ENCODE measurements at places on chromosomes 11 and 22.

- DNase-seq, result no peak
Observed at GRCh38 chr11:126687477-126687876, 313.1 kb downstream of the KIRREL3 start.

- DNase-seq, result no peak
Observed at GRCh38 chr22:27876684-27877083, 42.4 kb downstream of the PITPNB start.

DNA sequence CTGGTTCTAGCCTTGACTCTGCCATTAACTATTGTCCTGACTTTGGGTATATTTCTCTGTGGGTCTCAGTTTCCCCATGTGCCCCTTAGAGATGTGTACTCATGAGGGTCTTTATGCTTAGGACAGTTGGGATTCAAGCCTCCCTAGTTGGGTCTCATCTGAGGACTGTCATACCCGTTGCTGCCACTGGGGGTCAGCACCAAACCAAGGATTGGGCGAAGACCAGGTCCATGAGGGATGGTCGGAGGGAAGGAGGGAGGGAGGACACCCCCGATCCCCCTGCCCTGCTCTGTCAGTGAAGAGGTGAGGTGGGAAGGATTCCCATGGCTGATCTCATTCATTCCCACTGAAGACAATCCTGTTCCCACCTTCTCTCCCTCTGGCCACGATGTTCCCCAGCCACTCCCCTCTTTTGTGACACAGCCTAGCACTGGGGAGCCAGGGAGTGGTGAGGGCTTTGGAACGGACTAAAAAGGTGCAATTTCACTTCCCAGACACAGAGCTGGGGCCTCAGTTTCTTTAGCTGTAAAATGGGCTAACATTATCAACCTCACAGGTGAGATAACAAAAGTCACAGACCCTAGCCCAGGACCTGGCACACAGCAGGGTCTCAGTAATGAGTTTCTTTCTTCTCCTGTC lies 12.4 kb upstream of the KLHL35 start:
- peak; percentile 80 for DNase-seq

DNA sequence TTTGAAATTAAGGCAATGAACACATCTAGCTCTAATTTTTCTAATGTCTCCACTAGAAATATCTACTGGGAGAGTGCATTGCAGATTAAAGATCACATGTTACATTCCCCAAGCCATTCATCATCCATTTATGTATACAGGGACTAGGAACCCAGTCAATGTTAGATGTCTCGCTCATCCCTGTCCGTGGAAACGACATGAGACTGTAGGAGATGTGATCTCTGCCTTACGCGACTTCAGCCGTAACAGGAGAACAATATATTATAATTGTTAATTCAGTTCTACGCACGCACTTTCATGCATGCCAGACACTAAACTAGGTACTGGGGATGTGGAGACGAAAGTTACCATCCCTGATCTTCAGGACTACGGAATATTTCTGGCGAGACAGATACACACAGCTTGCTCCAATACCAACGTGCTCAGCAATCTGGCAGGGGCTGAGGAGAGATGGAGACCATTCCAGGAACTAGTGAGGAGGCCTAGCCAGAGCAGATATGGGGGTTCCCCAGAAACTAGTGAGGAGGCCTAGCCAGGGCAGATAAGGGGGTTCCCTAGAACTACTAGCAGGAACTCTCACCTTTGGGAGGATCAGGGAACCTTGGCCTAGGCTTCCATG lies 706 bp downstream of the DCPS start:
- no peak for DNase-seq

GRCh38 chr11:117877120-117877784 lies 794 bp upstream of the FXYD6 start:
- no peak for DNase-seq

GRCh38 chr11:128728767-128729587 lies 35.1 kb downstream of the FLI1 start:
- no peak for DNase-seq

DNA sequence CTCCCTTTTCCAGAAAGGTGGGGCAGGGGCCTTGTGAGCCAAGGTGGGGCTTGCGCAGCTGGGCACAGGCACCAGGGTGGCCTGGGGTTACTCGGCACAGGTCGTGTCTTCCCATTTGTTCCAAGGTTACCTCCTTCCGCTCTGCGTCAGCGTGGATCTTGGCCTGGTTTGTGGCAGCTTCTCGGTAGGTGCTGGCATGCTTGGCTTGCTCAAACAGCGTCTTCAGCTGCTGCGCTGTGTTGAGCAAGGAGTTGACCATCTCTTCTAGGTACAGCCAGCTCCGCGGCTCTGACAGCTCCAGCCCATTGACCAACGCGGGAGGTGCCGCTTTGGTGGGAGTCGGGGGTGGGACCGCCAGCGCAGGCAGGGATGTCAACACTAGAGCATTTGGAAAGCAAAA lies 20.6 kb downstream of the DEAF1 start:
- DNase-seq, result no peak

GRCh38 chr11:116895048-116895757 lies 57.8 kb upstream of the APOA1 start:
- DNase-seq, result no peak

GRCh38 chr11:33376331-33377310 lies 119.4 kb downstream of the HIPK3 start:
- no peak for DNase-seq

GRCh38 chr22:19579880-19580279 lies 55.7 kb upstream of the CLDN5 start:
- no peak for DNase-seq

DNA sequence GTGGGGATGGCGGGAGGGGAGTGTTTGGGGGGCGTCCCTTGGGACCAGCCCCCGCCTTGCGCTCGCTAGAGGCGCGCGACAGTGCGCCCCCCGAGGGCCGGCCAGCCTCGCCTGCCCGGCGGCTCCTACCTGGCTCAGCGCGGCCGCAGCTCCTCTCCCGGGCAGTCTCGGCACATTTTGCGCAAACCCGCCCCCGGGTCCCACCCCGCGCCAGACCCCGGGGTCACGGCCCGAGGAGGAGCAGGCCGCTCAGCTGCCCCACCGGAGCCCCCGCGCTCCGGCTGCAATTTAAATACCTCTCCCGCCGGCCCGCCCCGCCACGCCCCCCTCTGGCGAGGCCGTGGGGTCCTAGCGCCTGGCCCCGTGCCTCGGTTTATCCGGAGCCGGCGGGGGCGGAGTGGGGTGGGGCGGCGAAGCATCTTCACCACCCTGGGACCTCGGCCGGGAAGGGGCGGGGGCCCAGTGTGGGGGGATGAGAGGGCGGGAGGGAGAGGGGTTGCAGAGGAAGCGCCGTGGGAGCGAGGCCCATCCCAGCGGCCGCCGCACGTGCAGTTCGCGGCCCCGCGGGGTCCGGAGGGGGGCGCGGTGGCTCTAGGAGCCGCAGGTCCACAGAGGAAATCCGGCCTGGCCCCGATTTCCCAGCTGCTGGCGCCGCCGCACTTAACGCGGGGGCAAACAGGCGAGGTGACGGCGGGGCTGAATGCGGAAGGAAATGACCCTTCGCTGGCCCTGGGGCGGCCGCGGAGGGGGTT lies at the start of gene LRRC32:
TSS of gene LRRC32 (minus strand) at position 263 of the 752 bp plus-strand sequence. CDS start 4,793 bp downstream, outside the sequence.
- DNase-seq, result no peak

GRCh38 chr11:125933030-125933813 lies 12.6 kb upstream of the VSIG10L2 start:
- no peak for DNase-seq

DNA sequence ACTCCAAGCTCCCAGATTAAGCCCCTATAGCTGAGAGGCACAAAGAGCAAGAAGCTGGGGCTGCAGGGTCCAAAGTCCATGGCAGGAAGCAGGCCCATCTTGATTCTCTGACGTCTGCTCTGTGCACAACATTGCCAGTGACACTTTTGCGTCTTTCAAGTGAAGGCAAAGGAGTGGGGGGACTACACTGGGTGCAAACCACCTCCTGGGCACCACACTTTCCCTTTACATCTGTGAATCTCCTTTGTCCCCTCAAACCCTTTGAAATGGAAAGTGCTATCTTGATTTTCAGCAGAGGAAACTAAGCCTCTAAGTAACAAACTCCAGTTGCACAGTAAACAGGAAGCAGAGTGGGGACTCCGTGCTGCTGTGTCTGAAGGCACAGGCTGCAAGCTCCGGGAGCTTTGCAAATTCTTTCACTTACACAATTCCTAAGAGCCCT lies 428.0 kb downstream of the LARGE1 start:
- no peak for DNase-seq

- peak; percentile 82 for DNase-seq
Observed at GRCh38 chr11:1693327-1694063, 3.5 kb upstream of the KRTAP5-6 start.

DNA sequence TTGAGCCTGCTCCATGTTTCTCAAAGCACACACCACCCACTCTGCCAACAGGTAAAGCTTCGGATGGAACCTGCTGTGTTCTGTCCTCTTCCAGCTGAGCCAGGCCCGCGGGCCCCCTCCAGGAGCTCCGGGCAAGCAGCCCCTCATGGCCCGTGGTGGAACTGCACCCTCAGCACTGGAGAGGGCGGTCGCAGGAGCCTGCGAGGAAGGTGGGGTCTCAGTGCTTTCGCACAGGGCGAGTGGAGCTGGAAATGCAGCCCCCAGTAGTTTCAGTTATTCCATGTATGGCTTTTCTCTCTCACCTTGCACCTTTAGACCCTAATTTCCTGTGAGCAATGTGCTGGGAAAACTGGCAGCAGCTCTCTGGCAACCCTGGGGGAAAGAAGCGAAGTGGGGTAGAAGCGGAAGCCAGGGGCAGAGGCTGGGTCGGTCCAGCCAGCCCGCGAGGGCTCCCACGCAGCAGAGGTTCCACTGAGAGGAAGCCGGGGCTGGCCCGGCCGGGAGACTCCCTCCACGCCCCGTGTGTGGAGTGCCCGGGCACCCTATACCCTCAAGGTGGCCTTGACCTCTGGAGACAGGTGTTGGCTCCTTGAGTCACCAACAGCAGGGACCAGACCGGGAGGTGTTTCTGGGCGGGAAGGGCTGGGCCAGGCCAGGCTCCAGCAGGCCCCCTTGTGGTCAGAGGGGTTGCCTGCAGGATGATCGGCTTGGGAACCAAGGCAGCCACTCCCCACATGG lies 119.9 kb upstream of the TMEM45B start:
- DNase-seq, result peak; percentile 5

- DNase-seq, result no peak
Observed at GRCh38 chr11:221539-221938, 14.0 kb downstream of the RIC8A start.

DNA sequence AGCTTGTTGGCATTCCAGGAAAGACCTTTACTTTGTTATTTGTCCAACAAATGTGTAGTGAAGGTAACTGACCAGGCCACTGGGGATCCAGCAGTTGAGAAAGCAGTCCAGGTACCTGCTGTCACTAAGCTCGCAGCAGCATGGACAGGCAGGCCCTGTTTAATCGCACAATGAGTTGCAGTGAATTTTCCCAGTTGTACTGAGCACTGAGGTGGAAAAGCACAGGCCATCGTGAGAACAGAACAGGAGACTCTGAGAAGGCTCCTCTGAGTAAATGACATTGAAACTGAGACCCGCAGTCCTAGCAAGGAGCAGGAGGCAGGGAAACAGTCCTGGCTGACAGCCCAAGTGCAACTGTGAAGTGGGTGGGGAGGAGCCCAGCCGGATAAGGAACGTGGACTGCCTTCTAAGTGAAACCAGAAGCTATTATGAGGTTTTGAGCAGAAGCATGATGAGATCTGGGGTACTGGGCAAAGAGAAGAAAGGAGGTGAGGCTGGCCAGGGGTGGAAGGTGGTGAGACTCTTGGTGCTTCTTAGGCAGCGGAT lies 39.8 kb upstream of the CDON start:
- DNase-seq, result no peak

DNA sequence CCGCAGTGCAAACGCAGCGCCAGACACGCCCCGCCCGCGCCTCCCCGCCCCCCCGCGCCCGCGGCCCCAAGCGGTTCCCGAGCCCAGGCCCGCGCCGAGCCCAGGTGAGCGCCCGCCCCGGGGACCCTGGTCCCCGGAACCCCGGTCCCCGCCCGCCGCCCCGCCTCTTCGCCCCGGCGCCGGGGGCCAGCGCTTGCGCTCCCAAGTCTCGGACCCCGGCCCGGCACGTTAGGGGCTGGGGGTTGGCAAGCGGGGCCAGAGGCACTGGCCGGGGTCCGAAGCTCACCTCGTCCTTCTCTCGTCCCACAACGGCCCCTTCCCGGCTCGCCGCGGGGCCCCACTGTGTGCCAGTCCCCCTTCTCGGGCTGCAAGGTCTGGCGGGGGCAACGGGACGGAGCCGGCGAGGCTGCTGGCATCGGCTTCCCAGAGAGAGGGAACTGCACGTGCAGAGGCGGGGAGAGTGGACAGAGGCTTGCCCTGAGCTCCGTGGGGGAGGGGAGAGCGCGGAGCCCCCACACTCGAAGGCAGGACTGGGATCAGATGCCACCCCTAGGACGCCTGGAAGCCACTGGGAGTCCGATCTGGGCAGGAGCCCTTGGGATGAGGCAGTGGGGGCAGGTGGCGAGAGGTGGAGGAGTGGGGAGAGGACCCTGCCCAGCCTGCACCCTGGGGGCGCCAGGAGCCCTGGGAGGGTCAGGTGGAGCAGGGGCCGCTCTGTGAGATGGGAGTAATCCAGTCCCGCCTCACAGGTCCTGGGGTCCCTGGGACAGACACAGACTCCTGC lies 1.8 kb upstream of the AIFM3 start:
- DNase-seq, result no peak

DNA sequence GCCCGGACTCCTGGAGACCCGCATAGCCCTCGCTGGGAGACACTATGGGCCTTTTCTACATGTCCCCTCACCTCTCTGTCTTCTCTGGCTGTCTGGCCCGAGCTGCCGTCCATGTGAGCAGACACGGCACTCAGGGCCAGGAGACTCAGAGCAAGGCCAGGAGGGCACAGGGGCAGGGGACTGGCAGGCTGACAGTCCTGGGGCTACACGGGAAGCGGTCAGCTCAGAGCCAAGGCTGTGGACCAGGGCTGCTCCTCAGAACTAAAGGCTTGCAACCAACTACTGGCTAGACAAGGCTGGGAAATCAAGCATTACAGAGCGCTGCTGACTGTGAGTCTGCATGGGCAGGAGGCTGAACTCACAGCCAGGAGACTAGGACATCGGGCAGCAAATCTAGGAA lies 56.1 kb upstream of the CDON start:
- DNase-seq, result no peak
